ENCODE measurements at places on chromosomes 4 and X.

GRCh38 chr4:98610926-98611676 is 47.3 kb downstream of the TSPAN5 start:
- DNase-seq: no peak

DNA sequence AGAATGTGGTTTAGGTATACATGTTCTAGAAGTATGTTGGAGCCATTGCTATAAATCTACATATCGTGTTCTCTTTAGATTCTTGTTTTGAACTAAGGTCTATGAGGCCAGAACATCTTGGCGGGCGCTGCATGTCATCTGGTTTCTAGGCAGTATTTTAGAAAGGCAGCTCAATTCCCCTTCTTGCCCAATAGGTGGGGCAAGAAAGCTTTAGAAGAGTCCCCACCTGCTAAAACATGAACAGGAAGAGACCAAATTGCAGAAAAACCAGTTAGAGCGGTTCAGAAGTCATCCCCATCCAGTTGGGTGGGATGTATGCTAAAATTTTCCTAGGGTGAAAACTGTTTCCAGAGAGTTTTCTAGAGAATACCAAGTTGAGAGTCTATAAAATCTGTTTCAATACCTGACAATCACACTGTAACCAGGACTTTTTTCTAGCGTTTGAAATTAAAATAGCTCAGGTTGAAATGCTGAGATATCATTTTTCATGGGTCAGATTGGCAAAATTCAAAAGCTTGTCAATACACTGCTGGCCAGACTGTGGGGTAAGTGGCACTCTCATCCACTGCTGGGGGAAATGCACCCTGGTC is 17.5 kb upstream of the SH3KBP1 start:
- no peak for DNase-seq

DNA sequence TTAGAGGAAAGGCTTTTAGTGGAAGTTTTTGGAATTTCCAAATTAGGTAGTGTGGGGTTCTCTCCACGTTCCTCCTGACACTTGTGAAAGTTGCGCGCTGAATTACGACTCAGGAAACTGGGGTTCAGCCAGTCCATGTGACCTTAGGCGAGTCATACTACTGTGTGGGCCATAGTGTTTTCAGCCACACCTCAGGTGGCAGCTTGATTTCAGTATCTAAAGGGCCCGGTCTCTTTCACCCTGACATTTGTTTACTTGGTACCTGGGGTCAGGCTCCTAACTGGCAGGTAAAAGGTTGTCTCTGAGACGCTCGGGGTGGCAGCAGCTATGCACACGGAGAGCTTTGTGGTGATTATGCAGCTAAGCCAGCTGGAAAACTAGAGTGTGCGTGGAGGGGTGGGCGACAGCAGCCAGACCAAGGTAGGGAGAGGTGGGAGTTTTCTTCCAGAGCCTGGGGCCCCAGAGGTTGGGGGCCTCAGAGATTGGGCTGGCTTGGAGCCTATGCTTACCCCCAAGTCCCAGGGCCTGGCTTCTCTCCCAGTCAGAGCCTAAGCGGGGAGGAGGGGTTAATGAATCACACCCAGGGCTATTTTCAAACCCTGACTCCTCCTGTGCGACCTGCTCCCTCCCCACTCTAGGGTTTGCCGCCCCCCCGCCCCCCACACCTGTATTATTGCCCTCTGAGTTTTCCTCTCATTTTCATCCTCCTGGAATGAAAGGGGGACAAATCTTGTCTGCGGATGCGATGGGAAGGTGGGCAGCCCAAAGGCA is 47.2 kb downstream of the STARD8 start:
- DNase-seq: no peak

DNA sequence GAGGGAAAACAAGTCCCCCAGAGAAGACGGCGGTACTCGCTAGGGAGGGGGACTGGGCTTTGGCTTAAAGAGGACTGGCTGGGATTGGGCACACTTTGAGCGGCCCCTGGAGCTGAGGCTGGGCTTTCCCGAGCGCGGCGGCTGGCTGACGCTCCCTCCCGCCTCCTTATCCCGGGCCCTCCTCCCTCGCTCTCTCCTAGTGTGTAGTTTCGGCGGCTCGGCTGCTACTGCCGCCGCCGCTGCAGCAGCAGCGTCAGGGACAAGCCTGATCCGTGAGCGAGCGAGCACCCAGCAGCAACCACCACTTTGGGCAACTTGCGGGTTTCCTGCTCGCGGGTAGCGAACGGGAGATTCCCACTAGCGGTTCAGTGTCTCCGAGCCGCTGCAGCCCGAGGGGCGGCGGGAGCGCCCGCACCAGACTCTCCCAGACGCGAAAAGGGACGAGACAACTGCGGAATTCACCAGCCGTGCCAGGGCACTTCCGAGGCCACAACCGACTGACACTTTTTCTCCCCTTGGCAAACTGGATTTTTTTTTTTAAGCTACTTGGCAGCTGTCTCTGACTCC is 632 bp upstream of the PCDH7 start:
- no peak for DNase-seq

DNA sequence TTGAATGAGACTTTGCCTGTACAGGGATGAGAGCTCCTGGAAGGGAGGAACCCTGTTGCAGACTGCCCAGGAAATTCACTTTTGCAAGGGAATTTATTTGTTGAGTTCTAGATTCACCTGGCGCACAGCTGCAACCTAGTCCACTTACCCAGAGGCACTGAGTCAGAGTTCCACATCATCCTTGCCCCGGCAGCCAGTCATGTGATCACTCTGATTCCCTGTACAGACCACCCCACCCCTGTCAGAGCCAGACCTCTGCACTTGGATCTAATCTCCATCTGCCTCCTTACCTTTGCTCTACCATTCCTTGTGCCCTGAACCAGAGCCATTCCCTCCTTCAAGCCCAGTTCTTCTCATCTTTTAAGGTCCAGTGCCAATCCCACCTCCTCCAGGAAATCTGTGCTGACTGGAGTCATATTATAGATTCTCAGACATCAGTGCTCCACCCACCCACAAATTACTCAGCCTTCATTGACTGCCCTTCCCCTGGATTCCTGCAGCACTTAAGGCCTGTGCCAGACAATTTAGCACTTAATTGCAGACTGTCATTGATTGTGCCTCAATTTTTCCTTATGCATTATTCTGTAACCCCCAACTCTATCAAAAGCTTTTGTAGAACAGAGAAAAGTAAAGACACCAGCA is 84.1 kb upstream of the MAGEA4 start:
- DNase-seq: no peak

DNA sequence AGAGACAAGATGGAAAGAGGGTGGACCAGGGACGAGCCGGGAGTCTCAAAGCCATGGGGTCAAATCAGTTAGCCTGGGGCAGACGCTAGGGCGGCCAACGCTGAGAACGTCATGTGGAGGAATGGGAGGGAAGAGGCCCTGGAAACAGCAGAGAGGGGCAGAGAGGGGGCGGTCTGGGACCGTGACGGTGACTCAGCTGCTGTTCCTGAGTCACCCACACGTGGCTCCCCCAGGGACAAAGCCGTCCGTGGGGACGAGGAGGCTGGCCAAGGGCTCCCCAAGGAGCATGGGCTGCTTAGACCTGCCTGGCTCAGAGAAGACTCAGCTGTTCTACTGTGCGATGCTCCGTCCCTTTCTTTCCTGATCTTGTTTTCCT is 108.4 kb upstream of the LRPAP1 start:
- no peak for DNase-seq

DNA sequence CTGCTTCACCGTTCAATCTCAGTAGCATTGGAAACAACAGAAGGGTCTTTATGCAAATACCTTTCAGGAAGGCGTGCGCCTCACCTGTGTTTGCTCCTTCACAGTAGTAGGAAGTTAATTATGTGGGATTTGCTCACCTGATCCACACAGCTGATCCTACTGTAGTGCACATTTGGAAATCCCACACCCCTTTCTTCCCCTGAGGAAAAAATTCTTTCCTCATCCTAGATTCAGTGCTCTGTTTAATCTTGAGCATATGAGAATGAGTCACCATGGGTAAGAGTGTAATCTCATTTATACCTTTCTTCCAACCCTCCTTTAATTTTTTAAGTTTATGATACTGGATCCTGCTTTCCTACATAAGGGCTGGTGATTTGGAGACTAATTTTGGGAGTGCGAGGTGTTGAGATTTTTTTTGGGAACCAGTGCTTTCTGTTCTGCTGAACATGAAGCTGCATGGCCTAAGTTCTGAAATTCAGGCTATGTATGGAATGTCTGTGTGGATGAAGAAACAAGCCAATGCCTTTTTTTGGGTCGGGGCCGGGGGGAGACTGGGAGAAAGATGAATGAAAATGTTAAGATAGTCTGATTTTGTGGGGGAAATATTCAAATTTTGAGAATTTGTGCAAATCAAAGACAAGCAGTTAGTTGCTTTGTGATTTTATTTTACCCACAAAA is 19.0 kb downstream of the GAB1 start:
- no peak for DNase-seq

GRCh38 chrX:35919536-35920309 is at the start of gene CFAP47:
Gene CFAP47 (plus strand): TSS chrX:35919734. CDS start chrX:35919800, 66 bp downstream.
- DNase-seq: peak; percentile 49

DNA sequence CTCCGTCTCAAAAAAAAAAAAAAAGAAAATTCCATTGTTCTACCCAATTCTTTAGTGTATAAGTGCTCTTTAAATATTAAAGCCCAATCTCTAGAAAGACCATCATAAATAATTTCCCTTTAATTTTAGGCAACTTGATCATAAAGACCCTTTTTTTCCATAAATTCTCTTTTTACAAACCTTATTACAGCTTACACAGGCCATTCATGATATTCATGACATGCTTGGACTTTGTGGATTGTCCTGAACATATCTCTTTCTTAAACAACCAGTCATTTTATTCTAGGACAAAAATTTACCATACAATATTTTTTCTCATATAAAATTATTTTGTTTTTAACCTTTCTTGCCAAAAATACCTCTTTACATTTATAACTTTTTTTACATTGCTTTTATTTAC is 30.5 kb downstream of the TLR8 start:
- no peak for DNase-seq
